ENCODE measurements at places on chromosomes 6 and 20. TPM values are rescaled to one million over a fixed set of nuclear protein-coding genes. Genes with fewer than 3 reads are reported as not detected.

SLC26A8 gene
- total RNA-seq = 0.09 TPM

GPX5 gene
- not detected for total RNA-seq

RBCK1 gene
- total RNA-seq = 53.2 TPM

TRIM38 gene
- total RNA-seq = 5.0 TPM

TRIM40 gene
- total RNA-seq = 0.09 TPM

ENPP3 gene
- 4.4 TPM for total RNA-seq

- no peak for DNase-seq
These were observed 14.3 kb downstream of the CAPN11 start for GRCh38 chr6:44172731-44173500.

GRCh38 chr6:31559606-31559957 lies 12.2 kb downstream of the NFKBIL1 start:
- DNase-seq = no peak

DNA sequence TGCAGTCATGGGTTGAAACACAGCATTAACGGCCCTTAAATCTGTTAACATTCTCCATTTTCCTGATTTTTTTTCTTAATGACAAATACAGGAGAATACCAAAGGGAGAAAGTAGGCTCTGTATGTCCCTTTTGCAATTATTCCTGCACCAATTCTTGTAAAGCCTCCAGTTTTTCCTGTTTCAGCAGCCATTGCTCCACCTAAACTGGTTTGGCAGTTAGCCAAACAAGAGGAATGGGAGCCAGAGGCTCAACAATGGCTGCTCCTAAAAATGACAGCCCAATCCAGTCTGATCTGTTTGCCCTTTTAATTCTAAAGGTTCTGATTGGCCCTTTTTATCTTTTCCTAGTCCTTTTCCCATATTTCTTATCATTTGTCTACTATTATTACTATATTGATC lies 284.2 kb upstream of the SGK1 start:
- no peak for DNase-seq

- no peak for DNase-seq
These were observed 304.7 kb downstream of the FARS2 start for GRCh38 chr6:5565971-5566370.

- no peak for DNase-seq
These were observed 195.6 kb downstream of the FUT9 start for GRCh38 chr6:96211341-96211740.

GRCh38 chr6:53647462-53648094 lies 18.0 kb downstream of the KLHL31 start:
- no peak for DNase-seq

DNA sequence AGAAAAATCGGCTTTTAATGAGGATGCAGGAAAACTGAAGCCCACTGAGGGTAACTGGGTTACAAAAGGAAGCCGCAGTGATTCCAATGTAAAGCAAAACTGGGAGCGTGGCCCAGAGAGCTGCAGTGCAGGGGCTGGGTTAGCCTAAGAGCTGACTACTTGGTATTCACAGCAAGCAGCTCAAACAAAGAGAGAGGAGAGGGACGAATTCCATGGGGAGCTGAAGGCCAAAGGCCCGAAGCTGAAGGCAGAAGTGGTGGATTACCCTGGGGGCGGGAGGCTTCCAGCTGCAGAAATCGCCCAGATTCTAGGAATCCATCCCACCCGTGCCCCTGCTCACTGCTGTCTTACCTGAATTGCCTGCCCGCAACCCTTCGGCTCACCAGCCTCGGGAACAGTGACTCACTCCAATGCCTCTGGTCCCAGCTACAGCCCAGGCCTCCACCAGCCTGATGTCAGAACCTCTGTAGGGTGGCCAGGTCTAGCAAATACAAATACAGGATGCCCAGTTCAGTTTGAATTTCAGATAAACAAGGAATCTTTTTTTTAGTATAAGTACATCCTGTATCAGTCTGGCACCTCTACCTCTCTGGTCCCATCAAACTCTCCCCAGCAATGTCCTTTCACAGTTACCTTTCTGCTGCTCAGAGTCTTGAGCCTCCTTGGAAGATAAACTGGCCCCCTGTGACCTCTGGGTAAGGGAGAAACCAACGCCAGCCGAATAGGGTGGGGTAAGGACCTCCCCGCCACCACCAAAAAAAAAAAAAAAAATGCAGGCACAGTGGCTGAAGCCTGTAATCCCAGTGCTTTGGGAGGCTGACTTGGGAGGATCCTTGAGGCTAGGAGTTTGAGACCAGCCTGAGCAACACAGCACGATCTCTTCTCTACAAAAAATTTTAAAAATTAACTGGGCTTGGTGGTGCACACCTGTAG lies 14.6 kb upstream of the ZMYND8 start:
- DNase-seq = no peak

GRCh38 chr20:21509597-21510371 lies 4.1 kb downstream of the NKX2-2 start:
- no peak for DNase-seq

- no peak for DNase-seq
These were observed 49.6 kb upstream of the RIPOR2 start for GRCh38 chr6:24985323-24985722.

GRCh38 chr6:89895276-89895874 lies 1.1 kb downstream of the GJA10 start:
- no peak for DNase-seq

DNA sequence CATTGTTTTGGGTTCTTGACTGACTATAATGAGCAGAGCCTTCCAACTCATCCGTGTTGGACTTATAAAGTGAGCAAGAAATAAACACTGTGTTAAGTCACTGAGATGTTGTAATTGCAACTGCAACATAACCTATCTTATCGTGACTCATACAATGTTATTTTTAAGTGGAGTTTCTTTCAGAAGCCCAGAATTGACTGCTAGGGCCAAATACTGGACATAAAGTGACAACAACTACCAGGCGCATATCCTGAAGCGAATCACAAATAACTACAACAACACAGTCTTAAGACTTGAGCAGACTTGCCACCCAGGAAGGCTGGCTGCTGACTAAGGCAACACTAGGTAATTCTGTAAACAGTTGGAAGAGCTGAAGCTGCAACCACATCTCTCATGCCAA lies 326.6 kb downstream of the COL12A1 start:
- DNase-seq = no peak

DNA sequence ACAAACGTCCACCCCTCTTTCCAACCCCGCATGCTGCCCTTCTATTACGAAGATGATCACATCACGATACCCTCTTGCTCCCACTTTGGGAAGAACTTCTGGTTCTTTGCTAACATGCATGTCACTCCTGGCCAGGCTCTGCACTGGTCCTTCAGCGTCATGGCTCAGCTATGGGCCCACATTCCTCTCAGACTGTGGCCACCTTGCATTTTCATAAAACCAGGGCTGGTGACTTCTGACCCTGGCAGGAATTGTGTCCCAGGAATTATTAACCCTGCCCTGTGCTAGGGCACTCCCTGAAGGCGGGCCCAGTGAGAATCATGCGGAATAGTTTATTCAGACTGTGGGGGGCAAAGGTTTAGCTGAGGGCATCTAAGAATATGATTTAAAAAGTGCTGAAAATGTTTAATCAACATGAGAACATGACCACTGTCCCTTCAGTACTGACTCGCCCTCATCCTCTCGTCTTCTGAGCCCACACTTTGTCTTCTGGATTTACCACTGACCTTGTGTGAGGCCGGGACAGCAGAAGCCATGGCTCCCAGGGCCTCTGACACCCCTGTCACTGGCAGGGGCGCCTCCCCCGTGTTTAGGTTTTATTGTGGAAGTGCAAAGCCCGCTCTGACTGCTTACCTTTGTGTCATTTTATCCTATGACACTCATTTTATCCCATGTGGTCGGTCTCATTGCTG lies 38.1 kb upstream of the THBS2 start:
- no peak for DNase-seq

DNA sequence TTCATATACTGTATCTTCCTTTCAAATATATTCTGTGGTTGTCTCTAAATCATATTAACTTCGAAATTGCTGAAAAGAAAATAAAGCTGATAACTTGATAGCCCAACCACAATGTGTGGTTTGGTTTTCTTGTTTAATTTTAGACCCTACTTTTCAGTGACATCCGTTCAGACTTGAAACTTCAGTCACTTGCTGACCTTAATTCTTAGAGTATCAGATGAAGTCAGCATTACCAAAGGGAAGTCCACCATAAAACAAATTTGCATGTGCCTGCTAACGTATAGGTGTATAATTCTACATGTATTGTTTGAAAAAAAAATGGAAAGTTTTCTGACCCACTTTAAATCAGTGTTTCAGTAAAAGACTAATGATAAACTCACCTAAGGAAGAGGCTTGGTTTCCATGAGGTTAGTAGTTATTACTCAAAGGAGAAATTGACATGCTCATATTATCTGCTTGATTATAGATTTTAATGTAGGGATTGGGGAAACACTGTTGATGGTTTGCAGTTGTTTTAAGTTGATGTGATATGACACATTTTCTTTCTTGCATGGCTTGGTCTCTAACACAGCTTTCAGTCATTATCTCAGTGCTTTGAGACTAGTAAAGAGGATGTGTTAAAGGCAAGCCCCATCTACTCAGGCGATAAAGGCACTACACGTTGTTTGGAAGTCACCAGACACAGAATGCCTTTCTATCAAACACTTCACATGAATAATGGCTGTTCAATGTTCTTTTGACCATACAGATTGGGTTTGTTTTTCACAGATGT lies 5.2 kb upstream of the IL17A start:
- no peak for DNase-seq

DNA sequence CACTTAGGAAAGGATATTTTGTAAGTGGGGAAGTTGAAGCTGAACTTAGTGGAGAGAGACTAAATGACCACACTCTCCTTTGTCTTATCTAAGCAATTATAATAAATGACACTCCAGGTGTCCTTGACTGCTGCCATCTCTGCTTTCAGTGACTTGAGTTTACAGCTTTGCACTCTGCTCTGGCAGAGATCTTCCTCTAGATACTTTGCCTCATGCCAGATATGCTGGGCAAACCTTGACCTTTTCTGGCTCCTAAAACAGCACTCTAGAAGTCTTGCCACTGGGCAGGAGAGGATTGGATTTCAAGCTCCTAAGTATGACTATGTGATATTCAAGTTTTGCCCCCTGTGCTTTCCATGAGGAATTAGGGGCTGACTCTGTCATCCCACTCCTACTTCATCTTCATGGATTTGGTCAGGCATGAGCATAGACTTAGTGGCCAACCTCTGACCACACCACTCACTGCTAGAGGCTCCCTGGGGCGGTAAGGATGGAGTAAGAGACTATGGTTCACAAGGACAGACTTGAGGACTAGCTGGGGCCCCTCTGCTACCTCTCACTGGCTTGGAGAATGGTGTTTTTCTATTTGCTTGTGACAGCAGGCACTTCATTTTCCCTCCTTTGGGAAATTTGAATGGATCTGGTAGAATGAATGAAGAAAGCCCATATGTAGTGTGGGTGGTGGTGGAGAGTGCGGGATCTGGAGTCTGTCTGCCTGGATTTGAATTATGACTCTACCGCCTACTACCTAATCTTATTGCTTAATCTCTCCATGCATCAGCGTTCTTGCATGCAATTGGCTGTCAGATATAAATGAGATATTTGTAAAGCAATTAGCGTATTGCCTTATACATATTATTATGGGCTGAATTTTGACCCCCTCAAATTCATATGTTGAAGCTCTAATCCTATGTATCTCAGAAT lies 191.4 kb downstream of the REV3L start:
- DNase-seq = no peak

DNA sequence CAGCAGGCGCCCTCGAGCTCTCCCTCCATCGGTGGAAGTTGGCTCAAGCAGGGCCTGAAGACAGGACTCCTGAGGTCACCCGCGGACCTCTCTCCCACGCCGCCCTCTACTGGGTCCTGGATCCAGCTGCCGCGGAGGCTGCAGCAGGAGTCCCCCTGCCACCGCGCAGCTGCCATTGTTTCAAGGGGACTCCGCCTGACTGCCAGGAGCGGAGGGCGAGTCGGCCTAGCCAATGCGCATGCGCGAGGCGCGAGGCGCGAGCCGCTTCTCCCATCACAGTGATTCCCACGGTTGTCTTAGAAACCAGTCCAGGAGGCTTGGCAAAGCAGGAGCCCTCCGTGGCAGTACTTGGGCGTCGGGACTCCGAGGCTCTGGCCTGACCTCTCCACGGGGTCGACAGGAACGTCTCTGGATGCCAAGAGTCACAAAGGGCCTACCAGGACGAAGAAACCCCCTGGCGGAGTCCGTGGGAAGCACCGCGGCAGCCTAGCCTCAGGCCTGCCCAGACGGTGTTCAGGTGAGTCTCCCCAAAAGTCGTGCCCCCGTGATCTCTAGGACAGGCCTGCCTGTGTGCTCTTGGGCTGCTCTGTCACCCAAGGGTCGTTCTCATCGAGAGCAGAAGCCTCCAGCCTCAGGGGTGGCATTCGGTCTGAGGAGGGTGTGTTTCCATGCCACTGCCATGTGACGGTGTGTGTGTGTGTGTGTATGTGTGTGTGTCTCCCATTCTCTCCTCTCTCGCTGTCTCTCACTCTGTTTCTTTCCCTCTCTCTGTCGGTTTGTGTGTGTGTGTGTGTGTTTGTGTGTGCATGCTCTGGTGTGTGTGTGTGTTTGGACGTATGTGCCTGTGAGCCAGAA lies 290.6 kb upstream of the ZNF337 start:
- peak; percentile 75 for DNase-seq

DNA sequence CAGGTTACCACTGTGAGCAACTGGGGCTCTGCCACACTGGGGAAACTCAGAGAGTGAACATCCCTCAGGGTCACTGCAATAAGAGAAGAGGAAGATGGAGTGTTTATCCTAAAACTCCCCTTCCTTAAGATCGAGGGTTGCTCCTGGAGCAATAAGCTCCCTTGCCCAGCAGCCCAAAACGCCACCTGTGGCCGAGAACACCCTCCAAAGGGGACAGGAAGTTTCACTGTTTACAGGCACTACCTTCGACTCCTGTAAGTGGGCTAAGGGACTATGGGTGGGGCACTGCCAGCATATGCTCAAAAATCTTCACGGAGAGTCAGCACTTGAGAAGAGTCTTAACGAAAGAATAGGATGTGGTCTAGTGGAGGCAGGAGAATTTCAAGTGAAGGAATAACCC lies 132.5 kb downstream of the FAXC start:
- no peak for DNase-seq

DNA sequence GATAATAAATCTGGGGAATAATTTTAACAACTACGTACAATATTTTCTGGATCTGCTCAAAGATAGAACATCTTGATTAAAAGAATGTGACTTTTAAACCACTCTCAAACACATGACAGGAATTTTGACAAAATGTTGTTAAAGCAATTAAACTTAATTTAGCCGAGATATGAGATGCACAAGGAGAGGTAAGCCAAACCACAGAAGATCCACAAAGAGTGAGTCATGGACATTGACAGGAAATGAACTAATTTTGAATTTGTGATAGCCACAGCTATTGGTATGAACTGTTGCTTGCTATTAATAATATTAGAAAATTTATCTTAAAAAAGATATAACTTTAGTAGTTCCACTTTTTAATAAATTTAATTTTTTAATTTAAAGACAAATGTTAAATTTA lies 27.8 kb upstream of the VGLL2 start:
- DNase-seq = no peak

Data from thymus (tissue), 14 donors.